Cardiac septum (tissue), 1 donor: ENCODE measurements at places on chromosomes 5 and 9. TPM values are rescaled to one million over a fixed set of nuclear protein-coding genes. Genes with fewer than 3 reads are reported as not detected.

Gene CDH9
- not detected for total RNA-seq

Gene BSPRY
- total RNA-seq: 1.7 TPM

Gene ECSCR
- 20.1 TPM for total RNA-seq

Gene C5orf15
- 22.5 TPM for total RNA-seq

Gene DCP2
- total RNA-seq: 21.8 TPM

Gene TMED9
- total RNA-seq: 94.9 TPM

Gene RNF183
- not detected for total RNA-seq

GRCh38 chr5:173812811-173813550 lies 75.2 kb upstream of the CPEB4 start:
- no peak for DNase-seq

DNA sequence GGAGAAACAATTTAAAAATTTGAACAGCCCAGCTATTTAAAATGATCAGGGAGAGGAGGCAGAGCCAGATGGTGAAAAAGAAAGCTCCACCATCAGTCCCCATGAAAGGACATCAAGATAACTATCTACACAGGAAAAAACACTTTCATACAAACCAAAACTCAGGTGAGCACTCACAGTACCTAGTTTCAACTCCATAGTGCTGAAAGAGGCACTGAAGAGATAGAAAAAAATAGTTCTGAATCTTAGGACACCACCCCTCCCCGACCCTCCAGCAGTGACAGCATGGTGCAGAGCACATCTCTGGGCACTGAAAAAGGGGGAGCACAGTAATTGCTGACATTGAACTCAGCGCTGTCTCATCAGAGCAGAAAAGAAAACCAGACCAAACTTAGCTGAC lies 732.9 kb downstream of the CETN3 start:
- no peak for DNase-seq

DNA sequence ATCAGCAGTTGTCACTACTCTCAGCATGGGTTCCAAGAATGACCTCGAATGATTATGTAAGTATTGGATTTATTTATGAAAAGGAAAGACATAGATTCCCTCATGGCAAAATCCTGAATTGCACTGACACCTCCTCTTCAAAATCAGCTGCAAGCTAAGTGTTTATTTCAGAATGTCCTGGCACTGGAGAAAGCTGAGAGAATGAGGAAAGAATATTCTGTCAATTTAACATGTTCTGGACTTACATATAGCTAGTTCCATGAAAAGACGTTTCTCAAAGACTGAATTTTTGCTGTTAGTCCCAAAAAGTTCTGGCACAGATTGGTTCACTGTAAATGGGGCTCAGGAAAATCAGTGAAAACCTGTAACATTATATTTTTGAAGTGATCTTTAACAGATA lies 120.3 kb downstream of the NREP start:
- no peak for DNase-seq

GRCh38 chr9:118984607-118985006 lies 384.6 kb downstream of the BRINP1 start:
- no peak for DNase-seq

DNA sequence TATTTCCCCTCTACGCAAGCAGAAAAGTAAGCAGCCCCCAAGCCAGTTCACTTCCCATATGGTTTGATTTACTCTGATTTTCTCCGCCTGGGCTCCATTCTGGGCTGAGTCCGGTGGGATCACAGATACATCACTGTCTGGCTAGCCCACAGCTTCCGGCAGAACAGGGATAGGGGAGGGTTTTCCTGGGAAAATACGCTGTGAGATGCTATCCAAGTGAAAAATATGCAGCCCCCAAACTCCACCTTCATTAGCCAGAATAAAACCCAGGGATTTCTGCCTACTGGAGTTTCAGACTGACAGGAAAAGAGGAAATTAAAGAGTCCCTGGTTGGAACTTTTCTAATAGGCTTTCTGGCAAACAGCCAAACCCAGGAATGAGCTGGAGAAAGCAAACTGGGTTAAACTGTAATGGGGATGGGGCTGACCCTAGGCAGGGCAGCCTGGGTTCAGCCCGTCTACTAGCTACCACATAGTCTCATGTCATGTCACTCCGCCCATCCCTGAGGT lies 16.9 kb upstream of the NIPAL4 start:
- no peak for DNase-seq

DNA sequence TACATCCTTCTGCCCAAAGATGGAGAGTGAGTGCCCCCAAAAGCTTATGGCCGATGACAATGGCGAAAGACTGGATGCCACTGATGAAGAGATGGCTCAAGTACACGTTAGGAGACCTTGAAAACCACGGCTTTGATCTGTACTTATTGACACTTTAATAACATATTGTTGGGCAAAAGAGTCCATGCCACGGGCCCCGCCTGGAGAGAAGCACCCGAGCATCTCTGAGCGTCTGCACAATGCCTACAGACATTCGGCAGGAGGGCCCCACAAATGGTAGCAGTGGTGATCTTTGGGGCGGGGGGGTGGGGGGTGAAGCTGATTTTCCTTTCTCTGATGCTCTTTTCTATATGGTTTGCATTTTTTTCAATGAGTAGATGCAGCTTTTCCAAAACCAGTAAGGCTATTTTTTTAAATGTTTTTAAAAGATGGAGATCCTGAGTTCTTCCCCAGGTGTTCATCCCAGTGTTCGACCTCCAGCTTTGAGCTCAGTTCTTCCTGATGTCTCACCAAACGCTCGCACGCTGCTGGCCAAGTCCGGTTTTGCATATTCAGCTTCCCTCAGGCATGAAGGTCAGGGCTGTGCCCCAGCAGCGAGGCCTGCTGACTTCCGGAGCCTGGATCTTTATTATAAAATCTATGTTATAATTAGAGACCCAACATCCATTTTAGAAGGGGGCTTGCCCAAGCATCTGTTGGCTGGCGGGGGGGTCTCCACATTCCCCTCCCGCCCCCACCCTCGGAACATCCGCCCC lies 34.3 kb upstream of the BARHL1 start:
- DNase-seq: no peak

- DNase-seq: no peak
Measured at GRCh38 chr9:6224393-6225154, 9.0 kb downstream of the IL33 start.

DNA sequence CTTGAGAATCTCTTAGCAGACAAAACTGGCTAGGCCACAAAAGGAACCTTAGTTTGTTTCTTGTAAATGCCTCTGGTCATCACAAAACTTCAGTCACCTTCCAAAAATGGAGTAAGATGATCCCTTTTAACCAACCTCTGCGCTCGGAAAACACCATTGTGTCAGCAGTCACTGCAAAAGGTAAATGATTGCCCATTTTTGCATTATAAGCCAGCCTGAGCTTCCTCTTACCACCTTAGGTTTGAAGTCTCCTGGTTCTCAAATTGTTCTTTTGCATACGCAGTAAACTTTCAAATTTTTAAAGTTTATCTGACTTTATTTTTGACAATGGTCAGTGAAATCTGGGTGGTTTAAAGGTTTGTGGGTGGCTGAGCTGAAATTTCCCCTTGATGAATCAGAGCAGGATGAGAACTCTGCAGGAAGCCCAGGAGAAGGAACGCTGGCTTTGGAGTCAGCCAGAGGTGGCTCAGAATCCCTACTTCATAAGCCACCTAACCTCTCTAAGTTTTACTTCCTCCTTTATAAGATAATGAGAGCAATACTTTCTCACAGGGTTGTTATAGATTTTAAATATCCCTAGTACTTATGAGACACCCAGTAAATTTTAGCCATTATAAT lies 131.4 kb downstream of the MED10 start:
- no peak for DNase-seq

GRCh38 chr9:18063856-18064390 lies 410.0 kb upstream of the ADAMTSL1 start:
- no peak for DNase-seq

GRCh38 chr5:6631441-6631840 lies 1.4 kb downstream of the NSUN2 start:
- no peak for DNase-seq

DNA sequence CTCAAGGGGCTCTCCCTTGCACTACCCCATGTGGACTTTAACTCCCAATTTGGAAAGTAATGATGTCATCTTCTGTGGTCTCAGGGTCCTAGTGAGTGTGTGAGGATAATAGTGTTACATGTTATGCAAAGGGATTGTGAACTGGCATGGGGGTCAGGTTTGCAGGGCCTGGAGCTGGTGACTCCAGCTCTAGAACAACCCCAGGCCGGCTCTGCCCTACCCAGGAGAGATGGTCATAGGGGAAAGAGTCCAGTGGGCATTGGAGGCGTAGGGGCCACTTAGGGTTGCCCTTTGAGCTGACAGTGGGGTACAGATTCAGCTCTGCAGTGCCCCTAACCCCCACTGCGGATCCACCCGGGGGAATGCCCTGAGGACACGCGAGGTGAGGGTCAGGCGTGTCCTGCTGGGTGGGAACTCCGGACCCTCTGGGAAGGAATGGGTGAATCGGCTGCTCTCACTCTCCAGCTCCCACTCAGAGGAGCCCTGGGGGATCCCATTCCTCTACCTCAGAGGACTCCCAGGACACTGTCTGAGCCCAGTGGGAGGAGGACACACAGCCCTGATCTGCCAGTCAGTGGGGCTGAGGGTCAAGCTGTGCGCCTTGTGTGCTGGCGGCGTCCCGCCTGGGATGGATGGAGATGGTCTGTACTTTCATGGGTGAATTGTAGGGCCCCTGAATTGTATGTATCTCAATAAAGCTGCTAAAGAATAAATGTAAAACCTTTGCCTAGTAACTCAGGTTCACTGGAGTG lies 2.5 kb upstream of the NKD2 start:
- peak; percentile 73 for DNase-seq

DNA sequence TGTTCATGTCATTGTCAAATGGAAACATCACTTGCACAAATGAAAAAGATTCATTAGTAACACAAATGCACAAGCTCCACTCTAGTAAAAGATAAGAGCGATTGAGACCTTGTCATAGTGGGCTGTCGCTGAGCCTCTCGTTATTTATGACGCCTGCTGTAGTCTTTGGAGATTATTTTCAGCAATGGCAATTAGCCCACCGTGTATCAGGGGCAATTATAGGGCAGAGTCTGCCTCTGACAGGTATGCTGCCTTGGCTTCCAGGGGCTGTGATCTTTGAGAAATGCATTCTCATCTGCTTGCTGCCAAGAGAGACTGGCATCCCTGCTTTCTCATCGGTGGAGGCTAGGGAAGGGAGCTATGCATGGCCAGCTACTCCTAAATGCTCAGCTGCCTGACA lies 426.8 kb upstream of the CLINT1 start:
- no peak for DNase-seq

DNA sequence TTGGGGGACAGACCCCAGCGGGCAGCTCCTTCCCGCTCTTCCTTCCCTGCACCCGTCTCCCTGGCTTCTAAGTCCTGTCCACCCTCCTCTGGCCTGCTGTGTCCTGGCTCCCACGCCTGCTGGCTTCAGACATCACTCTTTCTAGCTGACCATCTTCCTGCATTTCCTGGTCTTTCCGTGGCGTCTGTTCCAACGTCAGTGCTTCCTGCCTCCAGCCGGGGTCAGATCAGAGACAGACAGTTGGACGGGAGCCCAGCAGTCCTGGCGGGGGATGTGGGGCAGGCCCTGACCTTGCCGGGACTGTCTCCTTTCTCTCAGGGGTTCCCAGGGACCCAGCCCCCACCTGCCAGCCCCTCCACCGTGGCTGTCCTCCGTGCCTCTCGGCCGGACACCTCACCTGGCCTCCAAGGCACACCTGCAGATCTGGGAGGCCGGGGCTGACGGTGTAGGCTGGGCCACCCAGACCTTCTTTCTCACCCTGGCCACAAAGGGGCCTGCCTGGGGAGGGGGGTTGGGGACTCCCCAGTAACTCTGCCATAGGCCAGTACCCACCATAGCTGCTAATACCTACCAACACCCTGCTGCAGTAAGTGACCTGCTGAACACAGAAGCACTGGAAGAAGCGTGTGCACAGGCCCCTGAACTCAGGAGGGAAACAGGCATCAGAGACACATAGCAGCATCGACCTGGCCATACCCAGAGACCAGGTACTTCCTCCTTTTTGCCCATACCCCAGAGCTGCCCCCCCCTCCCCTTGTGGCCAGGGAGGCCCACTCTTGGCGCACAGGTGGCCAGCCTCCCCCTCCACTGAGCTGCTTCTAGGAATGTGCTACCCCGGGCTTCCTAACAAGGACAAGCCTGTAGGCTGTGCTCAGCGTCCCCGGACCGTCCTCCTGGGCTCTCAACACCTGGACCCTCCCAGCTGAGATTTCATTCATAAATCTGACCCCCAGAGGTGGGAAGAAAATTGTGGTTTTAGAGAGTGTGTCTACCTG lies 5.1 kb downstream of the NRARP start:
- DNase-seq: peak; percentile 88

GRCh38 chr9:89801742-89802670 lies 197.2 kb downstream of the GADD45G start:
- no peak for DNase-seq

DNA sequence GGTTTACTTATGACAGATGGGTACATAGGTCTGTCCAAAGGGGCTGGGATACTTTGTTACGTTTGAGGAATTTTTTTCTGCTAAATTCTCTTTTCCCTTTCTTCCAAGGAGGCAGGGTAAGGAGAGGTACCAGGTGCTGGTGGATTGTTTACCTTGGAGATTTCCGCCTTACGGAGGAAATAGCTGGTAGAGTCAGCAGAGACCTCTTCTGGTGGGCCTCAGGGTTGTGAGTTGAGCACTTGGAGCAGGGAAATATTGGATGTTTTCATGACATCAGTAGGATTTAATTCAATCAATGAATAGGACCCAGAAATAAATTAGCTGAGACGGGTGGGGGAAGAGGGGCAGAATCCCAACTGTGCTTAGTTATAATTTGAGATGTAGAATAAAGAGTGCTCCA lies 60.0 kb upstream of the TAF11L2 start:
- no peak for DNase-seq
